ENCODE measurements at places on chromosomes 3 and 15.

DNA sequence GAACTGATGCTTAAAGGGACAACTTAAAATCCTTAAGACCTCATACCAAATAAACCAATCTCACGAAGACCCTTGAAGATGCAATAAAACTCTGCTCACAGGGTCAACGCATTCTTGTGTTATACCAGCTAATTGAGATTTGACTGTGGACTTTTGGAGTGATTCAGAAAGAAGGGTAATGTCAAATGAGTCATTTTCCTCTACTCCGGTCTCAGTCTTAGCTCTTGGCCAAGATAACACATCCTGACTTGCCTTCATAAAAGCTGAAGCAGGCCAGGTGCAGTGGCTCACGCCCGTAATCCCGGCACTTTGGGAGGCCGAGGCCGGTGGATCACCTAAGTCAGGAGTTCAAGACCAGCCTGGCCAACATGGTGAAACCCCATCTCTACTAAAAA lies 3.8 kb downstream of the PKM start:
- DNase-seq: no peak

GRCh38 chr15:70585707-70586034 lies 177.7 kb downstream of the UACA start:
- DNase-seq: no peak

DNA sequence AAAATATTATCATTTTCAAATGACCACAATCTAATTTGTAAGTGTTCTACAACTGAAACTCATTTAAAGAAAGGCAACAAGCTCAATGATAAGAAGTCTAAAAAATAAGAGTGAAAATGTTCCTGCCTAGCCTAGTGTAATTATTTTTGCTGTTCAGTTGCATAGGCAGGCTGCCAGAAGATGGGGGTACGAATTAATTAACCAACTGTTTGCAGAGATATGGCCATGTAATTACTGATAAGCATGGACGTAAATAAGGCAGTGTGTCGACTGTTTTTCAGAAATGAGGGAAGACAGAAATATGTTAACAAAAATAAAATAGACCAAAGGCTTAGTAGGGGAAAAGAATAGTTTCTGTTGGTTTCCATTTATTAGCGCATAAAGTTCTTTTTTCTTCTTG lies 24.7 kb upstream of the SCAANT1 start:
- DNase-seq: no peak

DNA sequence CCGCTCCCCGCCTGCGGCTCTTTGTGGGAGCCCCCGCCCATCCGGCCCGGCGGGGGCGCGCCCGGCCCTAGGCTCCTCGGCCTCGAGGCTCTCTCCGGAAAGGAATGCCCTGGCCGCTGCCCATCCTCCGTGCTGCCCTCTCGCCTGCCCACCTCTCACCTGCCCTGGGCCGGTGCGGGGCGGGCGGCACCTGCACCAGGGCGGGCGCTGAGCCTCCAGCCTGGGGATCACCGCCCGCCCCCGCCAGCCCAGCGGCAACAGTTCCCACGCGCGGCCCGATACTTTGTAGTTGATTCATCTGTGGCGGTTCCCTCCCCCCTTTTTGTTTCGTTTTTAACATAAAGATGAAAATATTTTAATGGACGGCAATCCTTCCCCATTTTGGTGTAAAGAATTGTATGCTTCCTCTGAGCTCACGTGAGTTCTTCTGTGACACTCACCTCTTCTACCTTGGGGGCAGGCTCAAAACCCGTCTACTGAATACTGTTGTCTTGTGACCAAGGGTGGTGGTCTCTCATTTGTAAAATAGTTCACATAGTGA lies 1.9 kb downstream of the KLF13 start:
- DNase-seq: no peak

- no peak for DNase-seq
Observed at GRCh38 chr3:149227591-149228268, 6.1 kb upstream of the CP start.

GRCh38 chr3:121431726-121432517 lies 113.9 kb downstream of the POLQ start:
- peak; percentile 36 for DNase-seq

- no peak for DNase-seq
Observed at GRCh38 chr3:59684766-59685165, 634.9 kb upstream of the CFAP20DC start.

GRCh38 chr3:12476238-12476897 lies 7.9 kb upstream of the TSEN2 start:
- no peak for DNase-seq

DNA sequence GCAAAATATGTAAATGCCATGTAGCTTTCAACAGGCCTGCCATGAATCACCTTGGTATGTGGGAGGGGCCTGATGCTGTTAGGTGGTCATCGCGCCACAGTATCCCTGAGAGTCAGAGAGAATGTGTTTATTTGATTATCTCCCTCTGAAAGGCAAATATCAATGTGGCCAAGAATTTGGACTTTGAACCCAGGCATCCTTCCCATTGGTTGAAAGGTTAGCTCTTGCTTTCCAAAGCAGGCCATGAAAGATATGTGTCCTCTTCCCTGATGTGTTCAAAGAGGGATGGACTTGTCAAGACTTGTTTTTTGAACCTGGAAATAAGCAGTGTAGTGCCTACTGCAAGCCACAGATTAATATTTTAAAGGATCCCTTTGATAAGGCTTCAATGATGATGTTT lies 36.7 kb downstream of the SRP14 start:
- DNase-seq: peak; percentile 71

DNA sequence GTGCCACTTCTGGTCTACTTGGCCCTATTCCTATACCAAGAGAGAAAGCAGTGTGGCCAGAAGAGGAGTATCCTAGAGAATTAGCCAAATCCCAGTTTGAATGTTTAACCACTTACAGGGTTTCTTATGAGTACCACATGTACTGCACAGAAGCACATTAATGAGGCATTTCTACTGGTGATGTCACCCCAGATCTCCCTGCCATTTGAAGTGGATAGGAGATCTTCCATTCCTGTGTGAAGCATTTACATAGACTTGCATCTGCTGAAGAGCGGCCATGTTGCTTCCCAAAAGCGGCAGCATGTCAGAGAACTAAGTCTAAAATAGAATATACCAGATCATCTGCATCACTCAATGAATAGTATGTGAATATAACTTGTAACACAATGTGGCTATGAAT lies 108.4 kb upstream of the TUSC7 start:
- no peak for DNase-seq

- no peak for DNase-seq
Observed at GRCh38 chr3:176651622-176652021, 545.7 kb downstream of the TBL1XR1 start.

DNA sequence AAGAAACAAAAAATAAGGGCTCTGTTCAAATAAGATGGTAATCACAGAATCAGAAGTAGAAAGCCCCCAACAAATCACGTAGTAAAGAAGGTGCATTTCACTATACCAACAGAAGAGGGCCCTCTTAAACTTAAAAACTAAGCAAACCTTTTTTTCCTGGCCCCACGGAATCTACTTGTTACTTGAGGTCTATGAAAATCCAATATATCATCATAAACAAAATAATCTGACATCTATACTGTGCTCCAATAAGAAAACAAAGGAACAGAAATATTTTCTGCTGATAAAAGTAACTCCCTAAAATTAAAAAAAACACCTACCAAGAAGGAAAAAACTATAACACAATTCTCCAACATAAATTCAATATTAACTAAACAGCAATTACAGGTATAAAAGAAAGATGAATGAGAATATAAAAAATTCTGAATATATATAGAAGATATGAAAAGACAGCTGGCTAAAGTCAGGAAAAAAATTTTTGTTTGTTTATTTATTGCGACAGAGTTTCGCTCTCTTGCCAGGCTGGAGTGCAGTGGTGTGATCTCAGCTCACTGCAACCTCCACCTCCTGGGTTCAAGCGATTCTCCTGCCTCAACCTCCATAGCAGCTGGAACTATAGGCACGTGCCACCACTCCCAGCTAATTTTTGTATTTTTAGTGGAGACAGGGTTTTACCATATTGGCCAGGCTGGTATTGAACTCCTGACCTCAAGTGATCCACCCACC lies 81.8 kb downstream of the CLASP2 start:
- peak; percentile 44 for DNase-seq

DNA sequence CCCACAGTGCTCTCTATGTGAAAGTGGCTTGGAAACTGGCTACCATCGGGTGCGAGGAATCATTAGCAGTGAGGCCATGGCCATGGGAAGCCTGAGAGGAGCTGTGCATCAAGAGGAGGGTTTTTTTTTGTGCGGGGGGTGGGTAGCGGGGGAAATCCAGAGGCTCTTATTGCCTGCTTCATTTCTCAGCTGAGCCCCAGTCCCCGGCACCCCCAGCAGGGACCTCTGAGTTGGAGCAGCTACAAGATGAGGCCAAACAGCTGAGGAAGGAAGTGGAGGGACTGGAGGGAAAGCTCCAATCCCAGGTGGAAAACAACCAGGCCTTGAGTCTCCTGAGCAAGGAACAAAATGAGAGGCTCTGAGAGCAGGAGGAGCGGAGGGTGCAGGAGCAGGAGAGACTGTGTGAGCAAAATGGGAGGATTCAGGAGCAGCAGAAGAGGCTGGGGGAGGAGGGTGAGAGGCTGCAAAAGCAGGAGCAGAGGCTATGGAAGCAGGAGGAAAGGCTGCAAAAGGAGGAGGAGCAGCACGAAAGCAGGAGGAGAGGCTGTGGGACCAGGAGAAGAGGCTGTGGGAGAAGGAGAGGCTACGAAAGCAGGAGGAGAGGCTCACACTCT lies 76.7 kb downstream of the ADAMTS7 start:
- DNase-seq: no peak

DNA sequence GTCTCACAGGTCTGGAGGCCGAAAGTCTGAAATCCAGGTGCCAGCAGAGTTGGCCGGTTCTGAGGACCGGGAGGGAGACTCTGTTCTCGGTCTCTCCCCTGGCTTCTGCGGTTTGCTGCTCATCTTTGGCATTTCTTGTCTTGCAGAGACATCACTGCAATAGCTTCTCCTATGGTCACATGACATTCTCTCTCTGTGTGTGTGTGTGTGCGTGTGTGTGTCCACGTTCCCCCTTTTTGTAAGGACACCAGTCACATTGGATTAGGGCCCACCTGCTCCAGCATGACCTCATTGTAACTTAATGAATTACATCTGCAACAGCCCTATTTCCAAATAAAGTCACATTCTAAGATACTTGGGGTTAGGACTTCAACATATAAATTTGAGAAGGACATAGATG lies 12.4 kb upstream of the ATP10A start:
- no peak for DNase-seq

GRCh38 chr3:177812492-177812891 lies 615.2 kb upstream of the TBL1XR1 start:
- no peak for DNase-seq

- no peak for DNase-seq
Observed at GRCh38 chr3:130792246-130792645, 45.6 kb upstream of the PIK3R4 start.

DNA sequence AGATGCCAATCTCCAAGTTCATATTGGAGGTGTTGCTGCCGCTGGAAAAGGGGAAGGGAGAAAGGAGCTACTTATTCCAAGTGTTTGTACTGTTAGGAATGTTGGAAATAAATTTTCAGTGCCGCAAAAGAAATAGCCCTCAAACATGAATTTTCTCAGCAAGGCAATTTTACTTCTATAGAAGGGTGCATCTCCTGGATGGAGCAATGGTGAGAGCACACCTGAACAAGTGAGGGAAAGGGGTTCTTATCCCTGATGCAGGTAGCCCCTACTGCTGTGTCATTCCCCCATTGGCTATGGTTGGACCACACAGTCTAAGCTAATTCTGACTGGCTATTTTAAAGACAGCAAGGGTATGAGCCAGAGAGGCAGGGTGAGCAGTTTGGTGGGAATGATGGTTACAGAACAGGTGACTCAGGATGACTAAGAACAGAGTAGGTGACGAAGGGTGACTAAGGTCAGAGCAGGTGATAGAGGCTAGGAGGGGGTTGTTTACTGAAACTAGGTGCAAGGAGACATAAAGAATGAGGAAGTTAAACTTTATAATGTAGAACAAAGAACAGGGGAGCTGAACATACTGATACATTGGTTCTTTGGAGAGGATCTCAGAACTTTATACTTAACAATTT lies 503.5 kb downstream of the EDEM1 start:
- peak; percentile 6 for DNase-seq

- DNase-seq: peak; percentile 73
Observed at GRCh38 chr3:175743733-175744400, 884.7 kb downstream of the NAALADL2 start.

DNA sequence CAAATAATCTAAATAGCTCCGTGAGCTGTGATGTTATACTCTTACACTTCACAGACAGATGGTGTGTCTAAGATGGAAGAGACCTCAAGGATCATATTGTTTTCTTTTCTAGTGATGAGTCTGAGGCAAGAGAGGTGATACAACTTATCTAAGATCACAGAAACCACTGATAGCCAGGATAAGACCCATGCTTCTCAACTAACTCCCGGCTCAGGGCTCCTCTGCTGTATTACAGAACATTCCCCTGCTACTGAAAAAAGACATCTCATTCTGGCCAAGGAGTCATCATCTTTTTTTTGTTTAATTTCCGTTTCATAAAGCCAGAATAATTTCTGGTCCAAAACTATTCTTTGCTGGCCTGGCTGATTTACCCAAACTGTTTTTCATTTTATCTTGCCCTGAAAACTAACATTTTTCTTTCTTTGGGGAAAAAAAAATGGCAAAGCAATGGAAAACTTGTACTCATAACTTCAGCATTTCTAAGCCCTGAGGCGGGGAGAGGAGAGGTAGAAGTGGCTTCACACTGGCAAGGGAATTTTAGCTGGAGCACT lies 46.9 kb upstream of the GAP43 start:
- no peak for DNase-seq

DNA sequence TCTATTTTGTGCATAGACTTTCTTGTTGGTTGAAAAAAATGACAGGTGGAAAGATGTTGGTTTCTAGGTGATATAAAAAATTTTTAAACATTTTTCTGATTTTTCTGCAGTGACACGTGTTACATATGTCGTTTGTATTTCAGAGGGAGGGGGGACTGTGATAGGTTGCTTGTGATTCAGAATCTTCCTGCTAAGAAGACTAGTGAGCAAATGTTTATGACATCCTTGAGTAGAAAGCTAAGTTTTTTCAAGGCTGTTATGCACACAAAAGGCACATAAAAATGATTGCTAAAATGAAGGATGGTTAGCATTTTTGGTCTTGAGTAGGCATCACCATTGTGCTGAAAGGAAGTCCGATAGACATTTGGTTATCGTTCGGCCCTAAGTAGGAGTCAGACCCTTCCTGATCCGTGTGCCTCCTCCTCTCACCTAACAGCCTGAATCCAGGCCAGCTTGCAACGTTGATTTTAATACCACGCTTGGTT lies 1.5 kb downstream of the ZNF639 start:
- peak; percentile 43 for DNase-seq

- DNase-seq: peak; percentile 90
Observed at GRCh38 chr15:52102463-52102862, 10.1 kb downstream of the BCL2L10 start.

DNA sequence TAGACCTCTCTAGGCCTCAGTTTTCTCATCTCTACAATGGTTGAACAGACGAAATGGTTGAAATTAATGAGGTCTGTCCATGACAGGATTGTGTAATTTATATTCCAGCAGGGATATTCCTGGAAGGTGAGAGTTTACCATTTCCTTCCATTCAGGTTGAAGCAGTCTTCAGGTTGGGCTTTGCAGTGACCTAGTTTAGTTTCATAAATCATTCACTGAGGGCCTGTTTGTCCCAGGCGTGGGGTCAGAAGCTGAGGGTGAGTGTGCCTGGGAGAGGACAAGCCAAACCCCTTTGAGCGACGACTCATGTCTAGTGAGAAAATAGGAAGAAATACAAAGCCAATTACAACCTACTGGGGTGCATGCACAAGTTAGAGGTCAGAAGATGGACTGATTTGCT lies 57.2 kb upstream of the CACNA2D3 start:
- DNase-seq: peak; percentile 41

GRCh38 chr3:123290107-123290930 lies 88.6 kb downstream of the SEC22A start:
- DNase-seq: no peak

- no peak for DNase-seq
Observed at GRCh38 chr15:57144448-57144847, 226.0 kb downstream of the TCF12 start.

- DNase-seq: no peak
Observed at GRCh38 chr3:105152987-105153386, 213.7 kb upstream of the ALCAM start.
